ENCODE measurements at places on chromosomes 16 and 17. TPM values are rescaled to one million over a fixed set of nuclear protein-coding genes. Genes with fewer than 3 reads are reported as not detected.

DNA sequence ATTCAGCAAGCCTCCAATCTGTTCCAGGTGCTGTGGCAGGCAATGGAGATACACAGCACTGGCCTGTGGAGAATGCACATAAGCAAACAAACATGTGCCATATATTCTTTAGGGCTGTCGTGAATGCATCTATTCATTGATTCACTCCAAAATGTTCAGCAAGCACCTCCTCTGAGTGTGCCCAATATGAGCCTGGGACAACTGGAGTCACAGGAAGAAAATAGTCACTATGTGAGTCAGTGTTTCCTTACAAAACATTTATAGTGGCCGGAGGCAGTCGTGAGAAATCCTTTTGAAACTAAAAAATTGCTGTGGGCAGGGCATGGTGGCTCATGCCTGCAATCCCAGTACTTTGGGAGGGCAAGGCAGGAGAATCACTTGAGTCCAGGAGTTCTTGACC is 310.1 kb downstream of the CA10 start:
- DNase-seq = no peak
- no peaks in the 10 kb centered on the region for H3K4me1 ChIP-seq
- no peaks in the 10 kb centered on the region for H3K27me3 ChIP-seq
- no peaks in the 10 kb centered on the region for H3K36me3 ChIP-seq
- H3K4me3 ChIP-seq = no peak overlapping the region
- no peak overlapping the region for H3K27ac ChIP-seq

The TSC2 gene
- polyA plus RNA-seq = 29.7 TPM

The C16orf92 gene
- polyA plus RNA-seq = not detected

DNA sequence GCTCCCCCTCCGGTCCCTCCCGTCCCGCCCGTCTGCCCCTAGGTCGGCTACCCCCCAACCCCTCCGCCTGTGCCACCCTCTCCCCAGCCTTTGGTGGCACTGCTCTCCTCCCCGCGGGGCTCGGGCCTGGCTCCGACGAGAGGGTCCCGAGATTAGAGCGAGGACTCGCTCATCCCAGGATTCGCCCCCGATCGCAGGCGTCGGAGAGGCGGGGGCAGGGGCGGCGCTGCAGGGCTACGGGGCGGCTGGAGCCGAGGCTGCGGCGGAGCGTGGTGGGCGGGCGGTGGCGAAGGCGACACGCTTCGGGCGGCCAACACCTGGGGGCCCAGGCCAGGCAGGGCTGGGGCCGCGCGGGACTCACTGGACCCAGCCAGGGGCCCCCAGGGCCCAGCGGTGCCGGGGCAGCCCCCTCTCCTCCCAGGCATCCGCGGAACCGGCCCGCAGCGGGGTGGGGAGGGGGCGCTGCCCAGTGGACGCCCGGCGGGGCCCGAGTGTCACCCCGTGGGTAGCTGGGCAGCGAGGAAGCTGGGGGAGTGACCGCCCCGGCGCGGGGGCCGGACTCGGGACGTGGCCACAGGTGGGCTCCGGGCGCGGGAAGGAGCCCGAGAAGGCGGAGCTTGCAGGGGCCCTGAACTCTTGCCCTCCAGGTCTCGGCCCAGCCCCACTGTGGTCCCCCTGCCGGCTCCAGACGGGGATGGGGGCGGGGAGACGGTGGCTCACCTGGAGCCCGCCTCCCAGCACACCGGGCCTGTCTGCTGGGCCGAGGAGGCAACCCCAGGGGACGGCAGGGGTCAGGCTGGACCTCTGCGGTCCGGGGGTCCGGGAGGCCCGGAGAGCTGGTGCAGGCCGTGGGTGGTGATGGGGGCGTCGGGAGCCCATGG is 1.5 kb downstream of the MGAT5B start:
- H3K36me3 ChIP-seq = no peaks in the 10 kb centered on the region
- no peak overlapping the region for H3K27ac ChIP-seq
- H3K4me3 ChIP-seq = no peak overlapping the region
- peaks cover 3% of the 10 kb centered on the region for H3K4me1 ChIP-seq

DNA sequence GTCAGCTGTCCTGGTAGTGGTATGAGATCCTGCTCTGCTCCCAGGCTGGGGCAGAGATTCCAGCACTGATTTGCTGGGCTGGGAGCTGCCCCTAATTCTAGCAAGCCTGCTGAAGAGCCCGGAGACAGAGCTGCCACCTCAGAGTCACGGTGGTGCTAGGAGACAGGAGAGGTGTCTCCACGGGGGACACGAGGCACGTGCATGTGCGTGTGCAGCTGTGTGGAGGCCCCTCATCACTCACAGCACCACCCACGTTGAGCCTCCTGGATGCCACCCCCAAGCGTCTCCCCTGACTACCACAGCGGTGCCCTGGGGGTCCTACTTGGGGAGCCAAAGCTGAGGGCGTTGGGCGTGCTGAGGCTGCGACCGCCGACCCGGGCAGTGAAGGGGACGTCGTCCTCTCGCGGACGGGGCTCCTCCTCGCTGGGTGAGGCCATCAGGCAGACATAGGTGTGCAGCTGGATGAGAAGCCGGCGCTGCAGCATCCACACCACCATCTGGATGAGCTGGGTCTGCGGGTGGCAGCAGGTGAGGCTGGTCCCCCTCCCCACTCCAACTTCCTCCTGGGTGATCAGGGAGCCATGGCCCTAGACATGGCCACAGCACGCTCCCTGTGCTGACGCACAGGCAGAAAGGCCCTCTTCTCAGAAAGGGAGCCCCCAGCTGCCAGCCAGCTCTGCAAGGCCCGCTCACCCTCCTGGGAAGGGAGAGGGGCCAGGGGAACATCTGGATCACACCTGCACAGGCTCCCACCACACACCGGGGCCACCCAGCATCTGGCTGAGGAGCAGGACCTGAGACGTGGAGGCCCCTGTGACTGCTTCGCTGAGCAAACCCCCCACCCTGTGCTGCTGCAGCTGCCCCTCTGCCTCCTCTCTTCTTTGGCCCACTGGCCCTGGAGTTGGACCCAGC is 11.6 kb downstream of the MPG start:
- H3K4me3 ChIP-seq = no peak overlapping the region
- no peaks in the 10 kb centered on the region for H3K27me3 ChIP-seq
- peaks cover 22% of the 10 kb centered on the region for H3K4me1 ChIP-seq

The CARD14 gene
- polyA plus RNA-seq = not detected

The HEATR9 gene
- not detected for polyA plus RNA-seq

- no peaks in the 10 kb centered on the region for H3K4me1 ChIP-seq
- no peak overlapping the region for H3K4me3 ChIP-seq
- no peak overlapping the region for H3K27ac ChIP-seq
- H3K36me3 ChIP-seq = no peaks in the 10 kb centered on the region
- H3K27me3 ChIP-seq = no peaks in the 10 kb centered on the region
- no peak for DNase-seq
Measured at GRCh38 chr17:10871914-10872313, 34.0 kb upstream of the PIRT start.

DNA sequence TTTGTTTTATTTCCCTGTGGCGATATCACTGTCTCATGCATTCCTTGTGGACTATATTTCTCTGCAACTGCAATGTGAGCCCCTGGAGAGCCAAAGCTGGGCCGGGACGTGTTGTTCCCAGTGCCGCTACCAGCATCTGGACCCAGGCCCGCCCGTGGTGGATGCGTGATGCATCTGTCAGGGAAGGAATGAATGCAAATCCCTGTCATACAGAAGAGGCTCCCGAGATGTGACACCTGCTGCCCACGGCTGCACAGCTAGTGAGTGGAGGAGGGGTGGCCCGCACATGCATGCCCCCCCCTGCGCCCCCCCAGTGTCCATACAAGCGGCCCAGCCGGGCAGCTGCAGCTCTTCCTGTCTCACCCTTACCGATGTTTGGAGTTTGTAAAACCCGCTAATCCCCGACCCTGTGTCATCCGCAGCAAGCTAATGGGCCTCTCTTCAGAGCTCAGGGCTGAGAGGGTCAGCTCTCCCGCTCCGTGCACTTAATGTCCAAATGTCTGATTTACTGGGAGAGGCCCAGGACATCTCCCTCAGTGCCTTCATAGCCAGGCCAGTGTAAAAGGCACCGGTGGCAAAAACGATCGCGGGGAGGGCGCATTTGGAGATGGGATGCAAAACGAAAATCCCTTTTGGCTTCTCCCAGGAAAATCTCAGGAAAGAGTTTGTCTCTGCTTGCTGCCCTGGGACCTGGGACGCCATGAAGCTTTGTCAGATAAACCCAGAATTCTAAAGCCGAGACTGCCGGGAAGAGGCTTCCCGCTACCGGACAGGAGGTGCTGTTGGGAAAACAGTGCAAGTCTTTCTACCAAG is 91.8 kb downstream of the FOXL1 start:
- peak overlapping the region; percentile 2 for H3K4me3 ChIP-seq
- DNase-seq = peak; percentile 92
- H3K4me1 ChIP-seq = peaks cover 8% of the 10 kb centered on the region
- H3K36me3 ChIP-seq = no peaks in the 10 kb centered on the region
- no peak overlapping the region for H3K27ac ChIP-seq

DNA sequence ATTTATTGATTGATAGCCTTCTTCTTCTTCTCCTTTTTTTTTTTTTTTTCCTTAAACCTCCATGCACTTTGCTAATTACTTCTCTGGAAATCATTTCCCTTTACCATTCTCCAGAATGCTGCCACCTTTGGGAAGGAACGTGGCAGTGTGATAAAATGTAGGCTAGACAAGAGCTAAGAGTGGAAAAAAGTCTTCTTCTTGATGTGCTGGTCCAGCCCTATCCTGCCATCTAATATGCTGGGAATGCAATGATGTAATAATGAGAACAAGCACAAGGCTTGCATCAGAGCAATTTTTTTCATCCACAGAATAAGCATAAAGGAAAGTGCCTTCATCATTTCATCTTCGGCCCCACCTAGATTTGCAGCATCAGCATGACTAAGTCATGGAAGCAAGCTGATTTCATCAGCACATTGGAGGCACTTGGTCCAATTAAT is 128.7 kb upstream of the ZFHX3 start:
- DNase-seq = no peak
- H3K4me3 ChIP-seq = no peak overlapping the region
- peaks cover 11% of the 10 kb centered on the region for H3K4me1 ChIP-seq
- no peak overlapping the region for H3K27ac ChIP-seq

- H3K4me1 ChIP-seq = peaks cover 6% of the 10 kb centered on the region
- DNase-seq = no peak
- no peak overlapping the region for H3K27ac ChIP-seq
- no peaks in the 10 kb centered on the region for H3K27me3 ChIP-seq
- H3K36me3 ChIP-seq = no peaks in the 10 kb centered on the region
Measured at GRCh38 chr16:84585886-84586285, 32.0 kb downstream of the COTL1 start.

The UBE2O gene
- 23.9 TPM for polyA plus RNA-seq

The KRT39 gene
- polyA plus RNA-seq = not detected

- peak; percentile 89 for DNase-seq
- H3K27me3 ChIP-seq = no peaks in the 10 kb centered on the region
- H3K36me3 ChIP-seq = peaks cover 33% of the 10 kb centered on the region
- peak overlapping the region; percentile 68 for H3K27ac ChIP-seq
Measured at GRCh38 chr16:627454-628239, 3.1 kb upstream of the WFIKKN1 start.

The OR4D1 gene
- 0.03 TPM for polyA plus RNA-seq

The EVI2A gene
- 0.34 TPM for polyA plus RNA-seq

DNA sequence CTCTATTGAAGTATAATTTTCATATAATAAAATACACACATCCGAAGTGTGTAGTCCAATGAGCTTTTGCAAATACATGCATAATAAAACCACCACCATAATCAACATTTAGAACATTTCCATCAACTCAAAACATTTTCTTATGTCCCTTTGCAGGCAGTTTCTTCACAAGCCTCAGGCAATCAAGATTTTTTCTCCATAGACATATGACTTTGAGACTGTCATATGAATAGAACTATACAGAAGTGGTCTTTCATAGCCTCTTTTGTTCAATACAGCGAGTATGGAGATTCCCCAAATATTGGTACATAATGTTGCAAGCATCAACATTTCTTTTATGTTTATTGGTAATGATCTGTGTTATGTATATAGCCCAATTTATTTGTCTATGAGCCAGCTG is 983.2 kb downstream of the CDH11 start:
- no peak overlapping the region for H3K4me3 ChIP-seq
- no peaks in the 10 kb centered on the region for H3K4me1 ChIP-seq
- no peaks in the 10 kb centered on the region for H3K36me3 ChIP-seq
- no peaks in the 10 kb centered on the region for H3K27me3 ChIP-seq
- no peak overlapping the region for H3K27ac ChIP-seq
- DNase-seq = no peak

GRCh38 chr16:70156207-70156978 is 17.2 kb upstream of the CLEC18C start:
- peaks cover 9% of the 10 kb centered on the region for H3K4me1 ChIP-seq
- H3K36me3 ChIP-seq = peaks cover 100% of the 10 kb centered on the region
- no peak for DNase-seq
- no peak overlapping the region for H3K27ac ChIP-seq
- no peaks in the 10 kb centered on the region for H3K27me3 ChIP-seq

- H3K4me3 ChIP-seq = no peak overlapping the region
- DNase-seq = no peak
- H3K27ac ChIP-seq = no peak overlapping the region
- H3K27me3 ChIP-seq = no peaks in the 10 kb centered on the region
Measured at GRCh38 chr17:67027031-67027628, 17.2 kb upstream of the CACNG1 start.

- no peak for DNase-seq
- no peak overlapping the region for H3K4me3 ChIP-seq
- no peaks in the 10 kb centered on the region for H3K36me3 ChIP-seq
- no peak overlapping the region for H3K27ac ChIP-seq
- H3K27me3 ChIP-seq = peaks cover 4% of the 10 kb centered on the region
- no peaks in the 10 kb centered on the region for H3K4me1 ChIP-seq
Measured at GRCh38 chr17:79152110-79152509, 77.5 kb downstream of the ENGASE start.

The MYH13 gene
- polyA plus RNA-seq = 0.03 TPM

GRCh38 chr17:67105213-67105612 is 60.9 kb downstream of the CACNG1 start:
- DNase-seq = no peak
- H3K27me3 ChIP-seq = no peaks in the 10 kb centered on the region
- H3K36me3 ChIP-seq = no peaks in the 10 kb centered on the region
- no peak overlapping the region for H3K27ac ChIP-seq

DNA sequence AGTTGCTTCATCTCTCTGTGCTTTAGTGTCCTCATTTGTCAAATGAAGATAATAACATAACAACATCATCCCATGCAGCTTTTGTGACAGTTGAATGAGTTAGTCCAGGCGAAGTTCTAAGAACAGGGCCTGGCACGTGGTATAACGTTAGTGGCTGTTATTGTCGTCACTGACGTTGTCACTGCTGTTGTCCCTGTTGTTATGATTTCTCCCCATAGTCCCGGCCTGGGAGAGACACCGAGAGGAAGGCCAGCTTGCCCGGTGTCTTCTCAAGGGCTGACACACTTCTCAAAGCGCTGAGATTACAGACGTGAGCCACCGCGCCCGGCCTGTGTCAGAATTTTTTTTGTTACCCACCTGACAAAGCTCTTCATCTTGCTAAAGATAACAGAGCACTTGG is 29.9 kb downstream of the ABR start:
- H3K4me3 ChIP-seq = no peak overlapping the region
- no peaks in the 10 kb centered on the region for H3K36me3 ChIP-seq
- no peak overlapping the region for H3K27ac ChIP-seq

GRCh38 chr16:50538411-50539052 is 9.7 kb upstream of the NKD1 start:
- H3K4me3 ChIP-seq = no peak overlapping the region
- H3K27me3 ChIP-seq = peaks cover 4% of the 10 kb centered on the region
- H3K27ac ChIP-seq = no peak overlapping the region
- no peak for DNase-seq
- H3K4me1 ChIP-seq = no peaks in the 10 kb centered on the region
- H3K36me3 ChIP-seq = no peaks in the 10 kb centered on the region

All from psoas muscle (tissue), 8 donors.